Upper lobe of right lung (tissue), 1 donor: ENCODE measurements at places on chromosomes 13 and 19. TPM values are rescaled to one million over a fixed set of nuclear protein-coding genes. Genes with fewer than 3 reads are reported as not detected.
A peak's percentile ranks its signal among the peaks of the same experiment; 100 is the strongest.

The ADGRE3 gene
- 17.3 TPM for total RNA-seq

DNA sequence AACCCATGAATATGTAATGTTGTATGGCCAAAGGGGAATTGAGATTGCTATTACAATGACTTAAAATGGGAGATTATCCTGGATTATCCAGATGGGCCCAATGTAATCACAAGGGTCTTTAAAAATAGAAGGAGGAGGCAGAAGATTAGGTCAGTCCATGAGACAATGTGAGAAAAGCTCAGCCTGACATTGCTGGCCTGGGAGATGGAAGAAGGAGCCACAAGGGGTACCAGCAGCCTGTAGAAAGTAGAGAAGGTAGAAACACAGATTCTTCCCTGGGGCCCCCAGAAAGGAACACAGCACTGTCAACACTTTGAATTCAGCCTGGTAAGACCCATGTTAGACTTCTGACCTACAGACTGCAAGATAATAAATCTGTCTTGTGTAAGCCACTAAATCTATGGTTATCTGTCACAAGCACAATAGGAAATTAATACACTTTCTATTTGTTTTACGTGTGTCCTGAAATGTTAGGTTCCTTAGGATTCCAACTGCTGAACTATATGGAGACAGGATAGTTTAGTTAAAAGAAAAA, 132.9 kb upstream of the SERP2 start:
- DNase-seq = no peak

The ZNF442 gene
- total RNA-seq = 5.1 TPM

GRCh38 chr13:94703721-94704314, 8.5 kb downstream of the SOX21 start:
- no peak for DNase-seq

The KIRREL2 gene
- not detected for total RNA-seq

GRCh38 chr13:108980237-108980636, 350.8 kb downstream of the MYO16 start:
- no peak for DNase-seq

The KASH5 gene
- 2.2 TPM for total RNA-seq

The KLK12 gene
- total RNA-seq = not detected

GRCh38 chr19:46413262-46414031, at the start of gene CCDC8:
Gene CCDC8, minus strand, starts transcription at chr19:46413564. Its CDS starts 754 bp downstream, at chr19:46412810.
- peak; percentile 88 for DNase-seq

- DNase-seq = no peak
Observed at GRCh38 chr13:91126806-91127205, 220.7 kb upstream of the MIR17HG start.

The ZNF506 gene
- 22.1 TPM for total RNA-seq

The ICAM3 gene
- 23.8 TPM for total RNA-seq

DNA sequence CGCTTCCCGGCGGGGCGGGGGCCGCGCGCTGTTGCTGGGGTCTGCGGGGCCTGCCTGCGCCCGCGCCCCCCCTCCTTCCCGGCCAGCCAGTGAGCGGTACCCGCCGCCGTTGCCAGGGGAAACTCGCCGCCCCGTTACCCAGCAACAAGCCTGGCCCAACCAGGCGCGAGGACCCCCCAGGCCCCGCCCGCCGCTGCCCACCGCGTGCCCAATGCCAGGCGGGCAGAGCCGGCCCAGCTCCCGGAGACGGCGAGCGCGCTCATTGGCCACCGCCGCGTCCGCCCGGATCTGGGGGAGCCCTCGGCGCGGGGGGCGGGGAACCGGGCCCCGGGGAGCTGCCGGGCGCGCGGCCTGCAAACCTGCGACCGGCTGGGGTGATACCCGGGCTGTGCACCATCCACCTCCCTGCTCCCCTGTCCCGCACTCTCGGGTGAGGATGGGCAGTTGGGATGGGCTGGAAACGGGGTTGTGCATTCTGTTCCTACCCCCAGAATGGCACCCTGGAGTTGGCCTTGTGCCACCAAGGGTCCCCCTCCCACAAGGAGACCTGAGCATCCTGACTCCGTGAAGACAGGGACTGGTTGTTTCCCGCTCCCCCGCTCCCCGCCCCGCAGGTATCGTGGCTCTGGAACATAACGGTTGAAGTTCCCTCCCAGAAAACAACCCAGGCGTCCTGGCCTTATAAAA, 8.8 kb upstream of the BBC3 start:
- peak; percentile 75 for DNase-seq

DNA sequence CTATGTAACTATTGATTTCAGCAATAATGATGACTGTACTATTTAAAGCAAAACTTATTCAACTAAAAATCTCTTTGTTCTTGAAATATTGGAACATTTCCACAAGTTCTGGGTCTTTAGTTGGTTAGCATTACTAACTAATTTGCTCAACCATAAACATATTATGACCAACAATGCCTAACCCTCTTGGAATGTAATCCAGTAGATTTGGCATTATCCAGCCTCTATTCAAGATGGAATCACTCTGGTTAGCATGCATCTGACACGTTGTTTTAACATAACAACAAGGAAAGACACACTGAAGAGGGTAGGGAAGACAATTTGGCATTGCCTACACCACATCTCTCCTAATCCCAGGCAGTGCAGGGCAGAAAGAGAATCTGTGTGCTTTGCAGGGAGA, 941.3 kb upstream of the PCDH20 start:
- no peak for DNase-seq

- no peak for DNase-seq
Observed at GRCh38 chr13:73754727-73755292, 379.4 kb downstream of the KLF12 start.

The PCDH8 gene
- not detected for total RNA-seq

The CTXN1 gene
- 1.2 TPM for total RNA-seq

The TBXA2R gene
- total RNA-seq = 4.7 TPM

DNA sequence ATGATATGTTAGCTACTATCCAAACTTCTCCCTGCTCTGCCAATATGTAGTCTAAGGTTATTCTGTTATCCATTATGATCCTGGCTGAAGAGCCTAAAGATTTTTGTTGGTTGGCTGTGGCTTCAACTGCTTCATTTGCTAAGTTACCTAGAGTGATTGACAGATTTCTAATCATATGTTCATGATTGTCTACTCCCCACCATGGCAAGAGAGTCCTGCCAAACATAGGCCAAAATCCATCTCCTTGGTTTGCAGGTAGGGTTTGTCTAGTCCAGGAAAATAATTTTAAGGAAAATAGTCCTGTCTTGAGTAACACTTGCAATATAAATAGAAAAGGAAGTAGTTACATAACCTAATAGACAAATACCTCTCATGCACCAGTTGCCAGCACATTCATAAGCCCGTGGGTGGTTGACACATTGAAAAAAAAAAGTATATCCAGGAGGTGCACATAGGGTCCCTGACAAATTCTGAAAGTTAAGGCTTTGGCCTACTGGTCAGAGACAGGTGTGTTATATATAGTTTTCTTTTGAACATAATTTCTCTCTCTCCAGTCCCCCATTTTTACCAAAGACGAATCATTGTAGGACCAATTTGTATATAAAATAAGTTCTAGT, 5.4 kb upstream of the CBY2 start:
- no peak for DNase-seq

DNA sequence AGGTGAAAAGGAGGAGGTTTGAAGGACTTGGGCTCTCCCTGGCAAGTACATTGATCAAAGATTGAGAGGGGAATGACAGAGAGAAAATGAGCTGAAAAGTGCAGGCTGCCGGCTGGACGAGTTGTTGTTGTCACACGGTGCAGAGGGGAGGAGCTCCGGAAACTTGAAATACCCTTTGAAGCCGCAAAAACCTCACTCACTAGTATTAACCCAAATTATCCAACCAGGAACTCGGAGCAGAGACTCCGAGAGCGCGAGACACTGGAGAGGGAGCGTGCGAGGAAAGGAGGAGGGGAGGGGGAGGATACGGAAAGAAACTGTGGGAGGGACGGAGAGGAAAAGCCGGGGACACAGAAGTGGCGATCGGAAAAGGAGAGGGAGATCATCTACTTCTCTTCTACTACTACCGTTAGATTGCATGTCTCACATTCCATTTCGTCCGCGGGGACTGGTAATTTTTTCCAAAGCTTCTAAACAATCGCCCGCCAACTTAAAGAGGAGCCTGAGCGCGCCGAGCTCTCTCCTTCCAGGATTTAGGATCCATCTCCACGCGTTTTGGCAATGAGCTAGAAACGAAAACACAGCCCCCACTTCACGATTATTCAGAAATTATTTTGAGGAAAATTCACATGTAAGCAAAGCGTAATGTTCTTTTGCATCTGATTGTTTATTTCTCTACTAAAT, at the start of gene DACH1:
Gene DACH1, minus strand, starts transcription at position 74 of the 684 bp plus-strand sequence.
- peak; percentile 62 for DNase-seq

GRCh38 chr13:26983543-26984320, 187.9 kb downstream of the USP12 start:
- DNase-seq = no peak

The ZGLP1 gene
- total RNA-seq = 3.8 TPM

DNA sequence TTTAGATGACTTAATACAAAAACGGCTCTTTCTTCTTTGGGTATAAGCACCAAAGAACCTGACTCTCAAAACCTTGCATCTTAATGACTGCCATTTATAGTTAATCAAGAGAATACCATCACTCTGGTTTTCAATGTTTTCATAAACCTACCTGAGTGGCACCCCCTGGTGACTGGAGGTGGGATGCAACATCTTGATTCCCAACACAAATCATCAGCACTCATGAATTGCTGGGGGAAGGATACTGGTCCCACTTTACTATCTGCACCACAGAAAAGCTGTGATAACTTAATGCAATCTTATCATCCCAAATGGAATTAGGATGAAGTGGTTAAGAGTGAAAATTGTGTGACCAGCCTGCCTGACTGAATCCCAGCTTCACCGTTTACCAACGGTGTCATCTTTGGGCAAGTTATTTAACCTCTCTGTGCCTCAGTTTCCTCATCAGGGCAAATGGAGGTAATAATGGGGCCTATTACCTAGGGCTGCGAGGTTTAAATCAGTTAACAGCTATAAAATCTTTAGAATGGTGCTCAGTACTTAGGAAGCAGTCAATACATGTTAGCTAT, 366.4 kb downstream of the KLF12 start:
- no peak for DNase-seq

The IZUMO2 gene
- not detected for total RNA-seq

- DNase-seq = no peak
Observed at GRCh38 chr13:102028868-102029267, 373.0 kb downstream of the FGF14 start.

The NR1H2 gene
- total RNA-seq = 101 TPM

The ZNF844 gene
- 12.0 TPM for total RNA-seq

GRCh38 chr13:24242100-24242499, 67.3 kb upstream of the C1QTNF9 start:
- DNase-seq = no peak

The COL5A3 gene
- total RNA-seq = 9.6 TPM

- no peak for DNase-seq
Observed at GRCh38 chr19:33316541-33317264, 14.4 kb upstream of the CEBPA start.

GRCh38 chr13:59898066-59898465, 265.7 kb downstream of the DIAPH3 start:
- no peak for DNase-seq

DNA sequence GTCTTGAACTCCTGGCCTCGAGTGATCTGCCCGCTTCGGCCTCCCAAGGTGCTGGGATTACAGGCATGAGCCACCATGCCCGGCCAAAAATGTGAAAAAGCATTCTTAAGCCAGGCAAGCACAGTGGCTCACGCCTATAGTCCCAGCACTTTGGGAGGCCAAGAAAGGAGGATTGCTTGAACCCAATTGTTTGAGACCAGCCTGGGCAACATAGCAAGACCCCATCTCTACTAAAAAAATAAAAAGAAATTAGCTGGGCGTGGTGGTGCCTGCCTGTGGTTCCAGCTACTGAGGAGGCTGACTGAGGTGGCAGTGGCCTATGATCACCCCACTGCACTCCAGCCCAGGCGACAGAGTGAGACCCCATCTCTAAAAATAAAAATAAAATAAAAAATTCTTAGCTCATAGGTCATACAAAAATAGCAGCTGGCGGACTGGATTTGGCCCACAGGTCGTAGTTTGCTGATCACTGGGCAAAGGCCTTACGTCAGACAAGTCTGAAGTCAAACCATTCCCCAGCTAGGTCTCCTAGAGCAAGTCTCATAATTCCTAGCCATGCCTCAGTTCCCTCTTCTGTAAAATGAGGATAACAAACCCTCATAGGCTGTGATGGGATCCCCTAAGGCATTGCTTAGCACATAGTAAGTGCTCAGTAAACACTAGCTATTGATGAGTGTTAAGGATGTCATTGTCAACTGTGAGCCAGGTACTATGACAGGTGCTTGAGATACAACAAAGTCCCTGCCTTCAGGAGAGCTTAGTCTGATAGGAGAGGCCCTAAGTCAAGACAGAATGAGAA, 36.0 kb downstream of the INSR start:
- no peak for DNase-seq

The B3GNT8 gene
- total RNA-seq = 31.3 TPM

The CYP2A6 gene
- total RNA-seq = not detected

DNA sequence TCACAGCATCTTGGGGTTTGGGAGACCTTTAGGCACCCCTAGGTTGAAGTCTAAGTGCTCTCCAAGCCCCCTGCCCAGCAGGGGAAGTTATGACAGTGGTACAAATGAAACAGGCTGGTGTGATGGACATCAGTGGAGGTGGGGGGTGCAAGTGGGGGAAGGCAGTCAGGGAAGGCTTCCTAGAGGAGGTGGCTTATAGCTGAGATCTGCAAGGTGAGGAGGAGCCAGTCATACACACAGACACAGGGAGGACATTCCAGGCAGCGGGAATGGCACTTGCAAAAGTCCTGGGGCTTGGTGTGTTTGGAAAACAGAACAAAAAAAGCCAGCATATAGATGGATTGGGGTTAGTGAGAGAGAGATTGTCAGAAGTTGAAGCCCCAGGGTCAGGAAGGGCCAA, 11.6 kb downstream of the HSH2D start:
- no peak for DNase-seq

DNA sequence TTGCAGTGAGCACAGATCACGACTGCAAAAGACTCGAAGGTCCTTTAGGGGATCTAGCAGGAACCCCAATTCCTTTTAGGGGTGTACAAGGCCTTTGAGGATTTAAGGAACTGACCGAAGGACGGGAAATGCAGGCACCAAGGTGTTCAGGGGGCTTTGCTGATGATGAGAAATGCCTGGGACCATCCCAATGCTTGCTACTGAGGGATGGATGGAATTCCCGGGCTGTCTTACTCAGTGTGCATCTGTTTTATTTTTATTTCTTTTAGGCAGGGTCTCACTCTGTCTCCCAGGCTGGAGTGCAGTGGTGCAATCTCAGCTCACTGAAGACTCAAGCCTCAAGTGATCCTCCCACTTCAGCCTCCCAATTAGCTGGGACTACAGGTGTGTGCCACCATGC, 11.3 kb downstream of the PRR22 start:
- no peak for DNase-seq

- DNase-seq = no peak
Observed at GRCh38 chr13:30149248-30149647, 158.1 kb downstream of the KATNAL1 start.

- no peak for DNase-seq
Observed at GRCh38 chr19:42092350-42092749, 16.4 kb downstream of the ZNF574 start.

DNA sequence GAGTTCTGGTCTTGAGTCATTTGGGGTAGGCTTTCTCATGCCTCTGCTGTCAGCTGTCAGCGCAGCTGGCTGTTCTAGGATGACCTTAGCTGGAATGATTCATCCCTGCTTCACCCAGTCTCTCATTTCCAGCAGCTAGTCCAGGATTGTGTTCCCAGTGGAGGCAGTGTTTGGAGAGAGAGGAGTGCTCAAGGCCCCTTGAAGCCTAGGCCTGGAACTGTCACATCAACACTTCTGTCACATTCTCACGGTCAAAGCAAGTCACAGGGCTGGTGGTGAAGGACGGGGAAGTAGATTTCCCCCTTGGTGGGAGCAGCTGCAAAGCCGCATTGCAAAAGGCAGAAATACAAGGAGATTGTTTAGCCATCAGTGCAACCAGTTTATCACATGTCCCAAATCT, 15.2 kb downstream of the TPT1 start:
- DNase-seq = no peak
